ENCODE measurements at places on chromosomes 4 and X.

DNA sequence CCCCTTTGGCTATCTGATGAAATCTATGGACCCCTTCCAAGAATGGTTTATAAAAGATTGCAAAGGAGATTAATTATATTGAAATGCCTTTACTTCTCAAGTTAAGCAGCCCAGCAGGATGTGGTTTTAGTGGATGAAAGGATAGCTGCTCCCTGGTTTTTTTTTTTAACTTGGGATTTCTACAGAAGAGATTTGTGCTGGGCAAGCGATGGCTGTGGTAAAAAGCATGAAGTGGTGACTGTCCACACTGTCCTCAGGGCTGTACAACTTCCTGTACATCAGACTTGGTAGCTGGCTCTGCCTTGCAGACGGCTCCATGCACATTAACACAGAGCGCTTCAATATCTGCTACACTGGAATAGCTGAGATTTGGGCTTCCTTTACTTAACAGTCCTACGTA, 321.7 kb downstream of the DHX15 start:
- DNase-seq, result no peak

GRCh38 chrX:33726281-33727160, 405.6 kb downstream of the FAM47A start:
- DNase-seq, result no peak

DNA sequence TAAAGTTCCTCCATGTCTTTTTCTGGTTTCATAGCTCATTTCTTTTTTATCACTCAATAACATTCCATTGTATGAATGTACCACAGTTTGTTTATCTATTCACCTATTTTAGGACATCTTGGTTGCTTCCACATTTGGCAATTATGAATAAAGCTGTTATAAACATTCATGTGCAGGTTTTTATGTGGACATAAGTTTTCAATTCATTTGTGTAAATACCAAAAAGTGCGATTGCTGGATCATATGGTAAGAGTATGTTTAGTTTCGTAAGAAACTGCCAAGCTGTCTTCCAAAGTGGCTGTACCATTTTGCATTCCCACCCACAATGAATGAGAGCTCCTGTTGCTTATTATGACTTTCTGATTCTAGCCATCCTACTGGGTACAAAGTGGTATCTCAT, 36.3 kb upstream of the ZFX start:
- DNase-seq, result peak; percentile 20

DNA sequence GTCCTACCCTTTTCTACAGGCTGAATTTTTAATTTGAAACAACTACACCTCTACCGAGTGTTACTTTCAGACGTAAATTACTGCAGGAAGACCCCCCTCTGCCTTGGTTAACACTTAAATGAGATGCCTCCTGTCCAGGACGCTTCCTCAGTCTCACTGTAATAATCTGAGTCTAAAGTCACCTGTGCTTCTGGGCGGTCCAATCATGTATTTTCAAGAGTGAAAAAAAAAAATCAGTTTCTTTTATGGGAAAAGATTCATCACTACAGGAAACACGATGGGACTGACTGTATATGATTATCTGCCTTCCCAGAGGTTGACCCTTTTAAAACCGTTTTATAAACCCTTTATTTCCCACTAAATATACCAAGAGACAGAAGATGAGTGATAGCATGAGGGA, 776 bp downstream of the RBM47 start:
- no peak for DNase-seq

- DNase-seq, result no peak
Observed at GRCh38 chr4:17662694-17663093, 48.3 kb downstream of the MED28 start.

- no peak for DNase-seq
Observed at GRCh38 chr4:666822-667544, 7.1 kb downstream of the ATP5ME start.

- peak; percentile 34 for DNase-seq
Observed at GRCh38 chr4:100095729-100096595, 94.3 kb downstream of the DDIT4L start.

DNA sequence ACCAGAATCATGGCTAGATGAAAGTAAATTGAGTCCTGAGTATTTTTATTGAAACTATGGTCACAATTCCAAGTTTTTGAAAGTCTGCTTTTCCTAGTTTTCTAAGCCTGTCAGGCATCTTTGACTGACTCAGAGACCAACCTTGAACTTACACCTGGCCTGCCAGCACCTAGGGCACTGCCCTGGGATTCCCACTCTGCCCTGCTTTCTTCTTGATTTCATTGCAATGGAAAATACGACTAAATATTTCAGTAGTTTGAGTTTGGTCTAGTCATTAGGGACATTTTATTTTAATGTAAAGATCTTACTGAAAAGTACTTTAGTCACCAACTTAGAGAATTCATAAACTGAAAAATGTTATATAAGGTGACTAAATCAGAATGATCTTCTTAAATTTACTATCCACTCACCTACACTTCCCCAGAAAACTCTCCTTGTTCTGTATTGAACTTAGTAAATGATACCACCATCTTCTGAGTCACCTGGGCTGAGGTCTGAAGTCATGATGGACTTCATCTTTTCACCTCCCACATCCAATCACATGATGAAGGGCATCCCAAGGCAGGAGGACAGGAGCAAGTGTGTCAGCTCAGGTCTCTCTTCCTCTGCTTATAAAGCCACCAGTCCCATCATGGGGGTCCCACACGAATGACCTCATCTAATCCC, 11.6 kb upstream of the PYURF start:
- DNase-seq, result no peak

DNA sequence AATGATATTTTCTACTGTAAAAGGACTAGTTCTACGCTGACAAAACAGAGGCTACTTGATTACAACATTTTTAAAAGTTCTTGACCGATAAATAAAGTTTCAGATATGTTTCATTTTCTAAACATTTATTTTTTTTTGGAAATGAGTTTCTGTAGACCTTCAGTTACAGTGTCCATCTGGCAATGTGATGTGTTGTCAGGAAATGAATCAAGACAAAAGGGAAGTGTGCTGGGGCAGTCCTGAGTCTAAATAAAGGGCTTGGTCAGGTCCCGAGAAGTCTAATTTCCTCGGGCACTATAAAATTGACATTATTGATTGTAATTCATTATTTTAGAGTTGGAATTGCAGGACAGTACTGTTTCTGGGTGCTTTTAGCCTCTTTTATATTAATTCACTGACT, 57.0 kb upstream of the FTHL17 start:
- DNase-seq, result no peak

DNA sequence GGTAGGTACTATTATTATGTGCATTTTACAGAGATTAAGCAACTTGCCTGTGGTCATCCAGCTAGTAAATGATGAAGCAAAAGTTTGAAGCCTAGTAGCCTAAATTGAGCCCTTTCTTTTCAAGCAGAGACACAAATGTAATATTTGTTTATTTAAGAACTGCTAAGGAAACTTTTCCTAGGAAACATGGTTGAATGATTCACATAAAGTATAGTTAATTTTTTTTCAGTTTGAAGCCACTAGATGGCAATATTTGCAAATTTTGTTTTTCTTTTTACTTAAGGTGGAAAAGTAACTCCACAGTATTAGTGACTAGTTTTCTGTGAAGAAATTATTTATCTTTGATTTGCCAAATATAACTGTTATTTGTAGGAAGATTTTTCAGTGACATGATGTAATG, 52.8 kb upstream of the ANKRD17 start:
- peak; percentile 11 for DNase-seq

DNA sequence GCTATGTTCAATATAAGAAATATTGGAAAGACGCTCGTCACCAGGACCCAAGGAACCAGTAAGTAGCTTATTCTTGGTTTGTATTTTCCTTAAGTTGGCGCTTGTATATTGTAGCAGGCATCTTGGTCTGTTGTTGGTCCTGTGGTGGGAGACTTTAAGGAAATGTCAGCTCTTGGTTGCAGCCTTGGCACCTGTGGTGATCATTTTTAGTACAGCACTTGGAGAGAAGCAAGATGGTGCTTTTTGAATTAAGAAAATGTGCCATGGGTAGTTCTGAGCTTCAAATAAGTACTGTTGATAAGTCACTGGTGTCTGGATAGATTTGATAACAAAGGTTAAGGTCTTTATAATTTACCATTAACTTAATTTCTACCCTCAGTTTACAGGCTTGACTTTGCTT, 1.1 kb downstream of the RPS3A start:
- no peak for DNase-seq

DNA sequence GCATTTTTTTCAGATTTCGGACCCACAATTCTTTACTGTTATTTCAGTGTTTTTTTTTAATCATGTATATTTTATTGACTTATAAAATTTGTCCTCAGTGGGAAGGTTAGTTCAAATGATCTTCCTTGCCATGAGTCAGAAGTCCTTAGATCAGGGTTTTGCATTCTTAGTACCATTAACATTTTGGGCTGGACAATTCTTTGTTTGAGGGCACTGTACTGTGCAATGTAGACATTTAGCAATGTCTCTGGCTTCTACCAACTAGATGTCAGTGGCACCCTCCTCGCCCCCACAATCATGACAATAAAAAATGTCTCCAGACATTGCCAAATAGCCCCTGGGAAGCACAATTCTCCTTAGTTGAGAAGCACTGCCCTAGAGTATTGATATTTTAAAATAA, 176.6 kb downstream of the VEGFC start:
- DNase-seq, result no peak

GRCh38 chr4:98664959-98665358, 6.5 kb upstream of the TSPAN5 start:
- no peak for DNase-seq

- no peak for DNase-seq
Observed at GRCh38 chrX:149948016-149948415, 9.7 kb upstream of the EOLA2 start.

DNA sequence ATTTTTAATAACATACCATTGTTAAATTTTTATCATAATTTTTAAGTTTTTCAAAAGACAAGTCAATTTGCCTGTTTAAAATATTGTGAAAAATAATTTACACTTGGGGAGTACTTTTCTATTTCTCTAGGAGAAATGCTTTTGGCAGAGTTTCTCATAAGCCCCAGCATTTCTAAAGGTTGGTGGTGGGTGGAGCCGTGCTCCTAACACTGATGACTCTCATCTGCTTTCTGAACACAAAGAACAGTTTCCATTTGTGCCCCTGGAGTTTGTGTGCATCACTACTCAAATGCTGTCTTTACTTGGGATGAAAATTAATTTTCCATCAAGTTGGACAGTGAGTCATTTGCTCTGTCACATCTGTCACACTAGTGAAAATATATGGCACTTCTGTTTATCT, 57.6 kb downstream of the TNIP2 start:
- no peak for DNase-seq

- peak; percentile 54 for DNase-seq
Observed at GRCh38 chr4:113971706-113972360, 7.6 kb downstream of the ARSJ start.

DNA sequence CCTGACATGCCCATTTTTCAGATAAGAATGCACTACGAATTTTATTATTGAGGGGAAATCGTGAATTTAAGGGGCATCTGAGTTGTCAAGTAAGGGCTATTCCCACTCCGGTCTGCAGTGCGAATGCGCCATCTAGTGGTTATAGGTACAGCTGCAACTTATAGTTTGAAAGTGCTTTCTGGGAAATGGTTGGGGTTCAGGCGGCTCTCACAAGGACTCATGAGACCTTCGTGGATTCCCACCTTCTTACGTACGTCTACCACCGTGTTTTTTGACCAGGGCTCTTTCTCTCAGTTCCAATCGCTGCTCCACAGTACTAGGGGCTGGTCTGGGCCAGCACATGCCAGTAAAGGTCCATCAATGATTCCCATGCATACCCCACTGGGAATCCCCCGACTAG, 12.3 kb downstream of the MSL3 start:
- no peak for DNase-seq

DNA sequence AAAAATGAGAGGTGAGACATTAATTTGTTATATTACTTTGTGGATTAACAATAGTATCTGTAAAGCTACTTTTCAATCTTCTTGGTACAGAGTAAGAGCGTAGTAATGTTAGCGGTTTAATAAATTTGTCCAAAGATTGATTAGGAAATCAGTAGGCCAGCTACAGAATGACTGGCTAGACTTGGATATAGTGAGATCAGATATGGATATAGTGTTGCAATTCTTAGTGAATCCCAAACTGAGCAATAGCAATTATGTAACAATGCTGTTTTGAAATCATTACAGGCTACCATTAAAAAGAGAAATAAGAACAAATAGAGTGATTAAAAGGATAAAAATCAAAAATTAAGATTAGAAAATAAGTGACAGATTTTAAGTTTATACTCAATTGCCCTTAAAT, 847 bp upstream of the UGT2A2 start:
- DNase-seq, result no peak

- peak; percentile 48 for DNase-seq
Observed at GRCh38 chr4:113435893-113436292, 325.6 kb downstream of the CAMK2D start.

DNA sequence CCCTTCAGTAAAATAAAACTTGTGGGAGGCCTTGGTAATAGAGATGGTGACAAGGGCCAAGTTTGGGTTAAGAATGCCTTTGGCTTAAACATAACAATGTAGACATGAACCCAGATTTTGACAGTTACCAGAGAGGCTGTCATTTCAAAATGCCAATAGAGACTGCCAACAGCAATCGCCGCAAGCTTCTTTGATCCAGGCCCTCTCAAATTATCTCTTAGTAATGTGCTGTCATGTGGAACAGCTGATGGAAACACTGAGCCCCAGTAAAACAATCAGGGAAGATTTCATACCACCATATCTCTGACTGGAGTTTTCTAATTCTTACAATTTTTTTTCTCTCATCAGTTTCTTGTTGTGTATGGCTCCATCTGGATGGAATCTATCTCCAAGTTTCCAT, 80.5 kb downstream of the ZNF330 start:
- no peak for DNase-seq

DNA sequence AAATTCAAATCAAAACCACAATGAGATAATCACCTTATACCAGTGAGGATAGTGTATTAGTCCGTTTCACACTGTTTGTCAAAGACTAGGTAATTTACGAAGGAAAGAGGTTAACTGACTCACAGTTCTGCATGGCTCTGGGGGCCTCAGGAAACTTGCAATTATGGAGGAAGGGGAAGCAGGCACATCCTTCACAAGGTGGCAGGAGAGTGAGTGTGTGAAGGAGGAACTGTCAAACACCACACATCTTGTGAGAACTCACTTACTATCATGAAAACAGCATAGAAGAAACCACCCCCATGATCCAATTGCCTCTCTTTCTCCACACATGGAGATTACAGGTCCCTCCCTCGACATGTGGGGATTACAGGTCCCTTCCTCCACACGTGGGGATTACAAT, 54.7 kb upstream of the TRPC5 start:
- no peak for DNase-seq

- no peak for DNase-seq
Observed at GRCh38 chrX:82813671-82814078, 694.4 kb upstream of the POU3F4 start.

All from AG09319 (cell line).